H9 (cell line): ENCODE measurements at places on chromosomes 11 and 22. TPM values are rescaled to one million over a fixed set of nuclear protein-coding genes. Genes with fewer than 3 reads are reported as not detected.

DNA sequence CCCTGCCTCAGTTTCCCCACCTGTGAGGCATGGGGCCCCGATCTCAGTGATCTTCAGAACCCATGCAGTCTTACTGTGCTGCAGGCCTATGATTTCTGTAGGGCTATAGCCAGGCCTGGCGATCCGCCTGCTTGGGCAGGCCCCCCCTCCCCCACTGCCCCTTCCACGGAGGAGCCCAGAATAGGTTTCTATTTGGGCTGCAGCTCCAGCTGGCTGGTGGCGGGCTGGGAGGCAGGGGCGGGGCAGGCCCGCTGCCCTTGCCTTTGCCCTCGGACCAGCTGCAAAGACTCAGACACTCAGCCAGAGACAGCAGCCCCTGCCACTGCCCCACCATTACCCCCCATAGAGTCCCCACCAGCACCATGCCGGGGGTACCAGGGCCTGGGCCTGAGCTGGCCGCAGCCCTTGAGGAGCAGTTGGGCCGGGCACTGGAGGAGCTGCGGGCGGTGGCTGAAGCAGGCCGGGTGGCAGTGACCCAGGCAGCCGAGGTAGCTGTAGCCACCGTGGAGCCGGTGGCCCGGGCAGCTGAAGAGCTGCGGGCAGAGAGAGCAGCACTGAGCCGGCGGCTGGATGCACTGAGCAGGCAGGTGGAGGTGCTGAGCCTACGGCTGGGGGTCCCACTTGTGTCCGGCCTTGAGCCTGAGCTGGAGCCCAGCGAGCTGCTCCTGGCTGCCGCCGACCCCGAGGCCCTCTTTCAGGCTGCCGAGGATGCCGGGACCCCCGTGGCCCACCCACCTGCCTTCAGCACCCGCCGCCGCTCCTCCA lies 12.2 kb downstream of the SMTN start:
- no peak overlapping the region for H3K4me3 ChIP-seq
- DNase-seq: peak; percentile 24
- H3K36me3 ChIP-seq: 0 out of 2 replicates have a peak, but pooled peaks cover 3% of the 10 kb centered on the region

DNA sequence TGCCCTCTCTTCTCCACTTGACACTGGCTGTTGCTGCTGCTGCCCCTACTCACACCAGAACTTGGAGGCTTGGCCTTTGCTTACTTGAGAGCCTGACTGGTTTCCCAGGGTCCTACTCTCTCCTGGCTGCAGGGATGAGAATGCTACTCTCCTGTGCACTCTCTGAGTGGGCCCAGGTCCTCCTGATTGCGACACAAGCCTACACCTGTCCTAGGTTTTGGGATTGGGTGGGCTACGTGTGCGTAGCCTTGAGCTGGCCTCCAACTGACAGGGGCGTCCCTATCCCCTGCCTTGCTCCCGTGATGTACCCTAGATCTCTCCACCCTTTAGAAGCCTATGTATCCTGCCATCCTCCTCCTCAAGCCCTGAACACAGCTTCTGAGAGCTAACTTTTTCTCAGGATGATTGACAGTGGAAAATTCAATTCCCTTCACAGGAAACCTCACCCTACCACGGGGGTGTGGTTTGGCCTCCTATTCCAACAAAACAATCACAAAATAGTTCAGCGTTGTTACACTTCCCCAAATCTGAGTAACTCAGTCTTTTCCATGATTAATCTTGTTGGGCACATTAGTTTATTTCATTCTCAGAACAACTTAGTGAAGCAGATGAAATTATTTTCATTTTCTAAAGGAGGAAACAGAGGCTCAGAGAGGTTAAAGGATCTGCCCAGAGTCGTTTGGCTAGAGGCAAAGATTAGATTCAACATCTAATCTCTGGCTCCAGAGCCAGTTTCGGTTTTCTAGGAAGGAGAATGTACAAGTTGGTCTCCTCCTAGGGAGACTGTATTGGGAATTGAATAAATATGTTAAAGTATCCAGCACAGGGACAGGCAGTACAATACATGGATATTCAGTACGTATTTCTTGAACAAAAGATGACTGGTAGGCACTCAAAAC lies 17.6 kb upstream of the AMOTL1 start:
- no peak overlapping the region for H3K27ac ChIP-seq
- no peak overlapping the region for H3K4me3 ChIP-seq
- no peak for DNase-seq
- no peaks in the 10 kb centered on the region for H3K36me3 ChIP-seq
- no peaks in the 10 kb centered on the region for H3K27me3 ChIP-seq

- H3K27me3 ChIP-seq: no peaks in the 10 kb centered on the region; the same call in 1 of the 2 replicates
- H3K4me1 ChIP-seq: no peaks in the 10 kb centered on the region
- H3K36me3 ChIP-seq: peaks cover 16% of the 10 kb centered on the region
- no peak overlapping the region for H3K27ac ChIP-seq
- no peak overlapping the region for H3K4me3 ChIP-seq
Observed at GRCh38 chr22:37777122-37777687, 30.5 kb upstream of the GCAT start.

KDELR3 gene
- total RNA-seq: 7.2 and 7.3 TPM in 2 replicates

TYR gene
- not detected in 2 replicates for total RNA-seq

GRCh38 chr11:76902121-76903014 lies 41.6 kb downstream of the ACER3 start:
- no peak overlapping the region for H3K4me3 ChIP-seq
- no peaks in the 10 kb centered on the region for H3K27me3 ChIP-seq
- DNase-seq: no peak
- H3K27ac ChIP-seq: peak overlapping the region; percentile 39
- H3K4me1 ChIP-seq: no peaks in the 10 kb centered on the region; the same call in 1 of the 2 replicates
- H3K36me3 ChIP-seq: peaks cover 12% of the 10 kb centered on the region

DNA sequence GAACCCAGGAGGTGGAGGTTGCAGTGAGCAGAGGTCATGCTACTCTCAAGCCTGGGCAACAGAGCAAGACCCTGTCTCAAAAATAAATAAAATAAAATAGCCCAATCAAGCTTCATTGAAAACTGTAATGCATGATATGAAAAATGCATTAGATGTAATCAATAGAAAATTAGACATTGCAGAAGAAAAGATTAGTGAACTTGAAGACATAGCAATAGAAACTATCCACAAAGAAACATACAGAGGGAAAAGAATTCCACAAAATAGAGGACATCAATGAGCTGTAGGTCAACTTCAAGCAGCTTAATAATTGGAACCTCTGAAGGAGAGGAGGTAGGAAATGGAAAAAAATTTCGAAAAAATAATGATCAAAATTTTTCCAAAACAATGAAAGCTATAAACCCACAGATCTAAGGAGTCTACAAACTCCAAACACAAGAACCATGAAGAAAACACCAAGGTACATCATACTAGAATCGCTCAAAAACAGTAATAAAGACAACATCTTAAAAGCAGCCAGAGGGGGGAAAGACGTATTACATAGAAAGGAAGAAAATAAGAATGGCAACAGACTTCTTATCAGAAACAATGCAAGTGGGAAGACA lies 104.2 kb downstream of the WNT7B start:
- H3K27me3 ChIP-seq: peaks cover 17% of the 10 kb centered on the region; the same call in 1 of the 2 replicates
- H3K4me3 ChIP-seq: no peak overlapping the region
- H3K4me1 ChIP-seq: no peaks in the 10 kb centered on the region
- H3K27ac ChIP-seq: no peak overlapping the region
- DNase-seq: no peak
- no peaks in the 10 kb centered on the region for H3K36me3 ChIP-seq

EWSR1 gene
- 456 and 462 TPM in 2 replicates for total RNA-seq

DNA sequence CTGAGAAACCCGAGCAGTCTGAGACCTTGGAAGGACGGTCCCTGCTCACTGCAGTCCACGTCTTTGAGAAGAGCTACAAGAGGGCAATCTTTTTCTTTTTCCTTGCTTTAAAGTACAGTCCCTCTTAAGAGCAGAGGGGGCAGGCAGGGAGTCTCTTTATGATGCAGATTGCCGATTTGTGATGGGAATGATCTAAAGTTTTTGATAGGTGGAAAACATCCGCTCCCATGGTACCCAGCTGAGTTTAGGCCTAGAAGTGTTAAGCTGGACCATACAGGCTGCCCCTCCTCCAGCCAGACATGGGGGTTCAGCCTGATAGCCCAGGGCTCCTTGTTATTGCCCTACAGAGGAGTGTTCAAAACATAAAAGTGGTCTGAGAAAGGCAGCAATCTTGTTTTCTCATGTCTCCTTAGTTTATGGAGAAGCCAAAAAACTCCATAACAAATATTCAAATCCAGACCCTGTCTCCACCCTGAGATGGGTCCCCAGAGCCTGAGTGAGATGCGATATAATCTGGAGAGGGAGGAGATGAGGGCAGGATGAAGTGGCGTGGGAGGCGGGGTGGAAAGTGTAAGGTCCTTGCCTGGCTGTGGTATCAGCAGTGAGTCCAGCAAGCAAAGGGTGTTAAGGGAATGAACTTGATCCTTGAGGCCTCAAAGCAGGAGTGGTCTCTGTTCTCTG lies 135.1 kb downstream of the FDX1 start:
- H3K27ac ChIP-seq: no peak overlapping the region
- no peaks in the 10 kb centered on the region for H3K36me3 ChIP-seq
- no peaks in the 10 kb centered on the region for H3K27me3 ChIP-seq
- H3K4me3 ChIP-seq: peak overlapping the region; percentile 0; the same call in 1 of the 2 replicates
- peak; percentile 64 for DNase-seq
- no peaks in the 10 kb centered on the region for H3K4me1 ChIP-seq

SPTBN2 gene
- 80.4 and 84.8 TPM in 2 replicates for total RNA-seq

- H3K36me3 ChIP-seq: peaks cover 7% of the 10 kb centered on the region; the same call in 1 of the 2 replicates
- H3K4me1 ChIP-seq: no peaks in the 10 kb centered on the region
- no peaks in the 10 kb centered on the region for H3K27me3 ChIP-seq
- H3K27ac ChIP-seq: no peak overlapping the region
- DNase-seq: no peak
- peak overlapping the region; percentile 82 for H3K4me3 ChIP-seq
Observed at GRCh38 chr22:46251266-46251665, 1.2 kb upstream of the CDPF1 start.

FOLR2 gene
- not detected in 2 replicates for total RNA-seq

- no peaks in the 10 kb centered on the region for H3K27me3 ChIP-seq
- no peaks in the 10 kb centered on the region for H3K36me3 ChIP-seq
- H3K4me1 ChIP-seq: peaks cover 1% of the 10 kb centered on the region; the same call in 1 of the 2 replicates
Observed at GRCh38 chr11:101612481-101612880, 28.7 kb upstream of the TRPC6 start.

PRR5 gene
- 11.8 and 12.6 TPM in 2 replicates for total RNA-seq
